ENCODE measurements at places on chromosomes 3 and 15. TPM values are rescaled to one million over a fixed set of nuclear protein-coding genes. Genes with fewer than 3 reads are reported as not detected.

DNA sequence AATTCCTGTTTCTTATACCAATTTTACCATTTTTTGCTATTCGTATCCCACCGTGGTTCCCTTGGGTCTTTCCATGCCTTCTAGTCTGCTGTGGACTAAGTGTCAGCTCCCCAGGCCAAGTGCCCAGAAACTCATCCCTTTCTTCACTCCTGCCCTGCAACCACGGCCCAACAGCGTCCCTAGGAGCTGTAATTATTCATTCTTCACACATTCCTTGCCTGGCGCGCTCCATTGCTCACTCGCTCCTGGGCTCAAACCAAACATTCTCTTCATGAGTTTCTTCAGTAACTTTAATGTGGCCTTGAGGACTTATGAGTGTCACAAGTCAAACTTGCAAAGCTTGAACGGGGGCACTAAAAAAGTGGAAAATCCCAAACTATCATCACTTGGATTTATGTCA is 15.7 kb downstream of the GABRB3 start:
- no peak for DNase-seq

DNA sequence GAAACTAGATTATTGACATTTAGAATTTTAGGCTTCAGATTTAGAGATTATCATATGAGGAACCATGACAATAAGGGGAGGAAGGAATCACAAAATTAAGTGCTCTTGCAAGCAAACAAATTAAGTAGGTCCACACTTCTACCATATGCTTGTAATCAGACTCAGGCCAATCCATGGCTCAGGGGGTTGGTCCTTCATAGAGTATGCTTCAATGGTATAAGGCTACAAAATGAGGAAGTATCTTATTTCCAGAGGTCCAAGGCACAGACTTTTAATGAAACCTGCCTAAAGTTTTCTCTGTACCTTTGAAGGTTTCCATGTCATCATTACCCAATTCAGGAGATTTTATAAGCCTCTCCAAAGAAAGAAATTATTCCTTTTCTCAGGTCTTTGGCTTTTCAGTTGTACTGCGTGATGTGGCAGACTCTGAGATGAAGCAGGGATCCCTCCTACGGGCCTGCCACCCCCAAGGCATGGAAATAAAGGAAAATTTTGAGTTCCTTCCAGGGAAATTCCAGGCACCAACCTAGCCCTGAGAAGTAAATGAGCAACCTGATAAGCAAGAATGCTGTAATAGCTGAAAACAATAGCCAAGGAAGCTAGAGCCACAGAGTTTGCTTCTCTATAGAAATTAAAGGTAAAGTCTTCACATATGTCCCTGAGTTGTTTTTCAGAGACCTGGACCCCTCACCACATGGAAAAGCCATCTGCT is 36.3 kb downstream of the SERPINI2 start:
- DNase-seq: no peak

DNA sequence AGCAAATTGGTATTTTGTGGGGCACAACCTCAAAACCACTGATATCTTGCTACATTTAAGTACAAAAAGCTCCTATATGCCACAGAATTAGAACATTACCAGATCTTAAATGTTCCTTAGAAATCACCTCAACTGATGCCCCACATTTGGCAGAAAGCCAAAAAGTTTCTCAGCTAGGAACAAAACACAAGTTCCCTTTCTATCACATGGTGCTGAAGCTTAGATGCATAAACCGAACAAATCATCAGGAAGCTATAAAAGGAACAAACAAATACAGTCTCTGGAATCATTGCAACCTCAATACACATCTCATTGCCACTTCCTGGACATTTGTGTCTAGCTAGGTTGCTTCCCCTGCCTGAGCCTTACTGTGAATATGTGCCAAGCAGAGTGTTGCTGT is 492.6 kb downstream of the LPP start:
- no peak for DNase-seq

The RHCG gene
- 1.1 TPM for total RNA-seq

GRCh38 chr15:89910891-89911626 is 1.7 kb downstream of the ARPIN start:
- no peak for DNase-seq

Measured in ureter (tissue), 1 donor.